ENCODE measurements at places on chromosomes 2 and 18.
A peak's percentile ranks its signal among the peaks of the same experiment; 100 is the strongest.

GRCh38 chr2:128512379-128513115 is 193.9 kb upstream of the HS6ST1 start:
- no peak for DNase-seq

DNA sequence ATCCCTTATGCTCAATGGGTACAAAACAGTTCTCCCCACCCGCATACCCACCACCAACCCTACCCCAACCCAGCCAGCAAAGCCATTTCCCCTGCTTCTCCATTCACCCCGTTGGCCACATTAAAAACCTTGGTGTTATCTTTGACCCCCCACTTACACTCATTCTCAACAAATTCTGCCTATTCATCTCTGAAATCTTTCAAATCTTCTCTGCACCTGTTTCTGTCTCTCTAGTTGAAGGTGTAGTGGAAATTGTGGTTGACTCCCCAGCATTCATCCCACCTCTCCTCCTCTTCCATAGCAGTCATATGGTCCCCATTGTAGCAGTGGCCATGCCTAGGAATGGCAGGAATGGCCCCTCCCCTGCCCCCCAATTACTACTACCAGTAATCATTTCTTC is 20.5 kb upstream of the TET3 start:
- DNase-seq, result no peak

GRCh38 chr2:234019896-234020295 is 30.6 kb upstream of the SPP2 start:
- no peak for DNase-seq

DNA sequence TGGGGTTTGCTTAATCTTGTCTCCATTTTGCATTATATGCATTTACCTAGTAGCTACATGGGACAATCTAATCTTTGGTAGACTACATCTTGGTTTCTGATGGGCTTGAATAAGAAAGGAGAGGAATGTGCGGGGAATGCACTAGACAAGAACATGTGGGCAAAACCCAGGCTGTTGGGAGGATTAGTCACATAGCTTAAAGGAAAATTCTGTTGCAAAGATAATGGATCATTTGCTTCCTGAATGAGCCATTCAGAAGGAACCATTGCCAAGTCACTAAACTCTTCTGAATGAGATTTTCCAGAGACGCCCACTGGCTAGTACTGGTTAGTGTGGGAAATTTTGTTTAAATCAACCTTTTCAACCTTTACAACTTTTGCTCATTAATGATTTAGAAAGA is 84.8 kb downstream of the OSBPL6 start:
- no peak for DNase-seq

- no peak for DNase-seq
Measured at GRCh38 chr18:26908906-26909305, 43.4 kb upstream of the AQP4 start.

GRCh38 chr18:44922968-44923367 is 242.3 kb downstream of the SETBP1 start:
- DNase-seq, result no peak

DNA sequence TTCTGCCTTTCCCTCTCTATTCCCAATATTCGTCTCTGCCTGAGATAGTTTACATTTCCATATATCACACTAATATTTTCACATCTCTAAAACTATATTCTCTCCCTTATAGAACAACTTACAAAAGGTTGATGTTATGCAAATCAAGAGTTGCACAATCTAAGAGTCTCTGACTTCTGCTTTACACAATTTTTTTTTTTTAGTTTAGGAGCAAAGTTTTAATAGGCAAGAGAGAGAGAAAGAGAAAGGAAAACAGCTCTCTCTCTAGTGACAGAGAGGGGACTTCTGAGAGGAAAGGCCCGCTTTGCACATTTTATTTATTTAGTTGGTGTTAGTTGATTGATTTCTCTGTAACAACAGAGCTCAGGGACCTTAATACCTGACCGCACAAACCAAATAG is 380.2 kb downstream of the TXNL1 start:
- peak; percentile 8 for DNase-seq

DNA sequence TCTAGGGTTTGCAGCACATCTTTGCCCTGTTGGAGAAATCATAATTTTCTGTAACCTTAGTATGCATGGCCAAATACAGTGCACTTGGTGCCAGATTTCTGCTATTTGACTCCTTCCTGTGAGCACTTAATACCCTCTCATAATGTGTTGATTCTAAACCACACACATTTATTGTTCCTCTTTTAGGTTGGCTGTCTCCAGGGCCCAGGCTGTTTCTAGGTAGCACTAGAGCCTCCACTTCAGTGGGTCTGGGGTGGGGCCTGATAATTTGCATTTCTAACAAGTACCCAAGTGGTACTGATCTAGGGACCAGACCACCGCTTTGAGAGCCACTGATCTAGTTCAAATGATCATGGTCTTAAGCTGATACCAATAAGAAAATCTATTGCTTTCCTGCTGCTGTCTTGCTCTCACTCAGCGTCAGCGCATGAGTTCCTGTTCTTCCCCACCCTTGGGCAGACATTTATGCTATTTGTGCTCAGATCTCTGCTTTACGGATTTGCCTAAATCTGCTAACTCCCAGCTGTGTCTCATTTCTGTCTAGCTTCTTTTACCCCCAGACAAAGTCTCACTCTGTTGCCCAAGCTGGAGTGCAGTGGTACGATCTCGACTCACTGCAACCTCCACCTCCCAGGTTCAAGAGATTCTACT is 7.4 kb downstream of the PTRHD1 start:
- peak; percentile 86 for DNase-seq

GRCh38 chr18:25289001-25289631 is 62.9 kb downstream of the ZNF521 start:
- no peak for DNase-seq

GRCh38 chr2:224062481-224063297 is 23.6 kb upstream of the SERPINE2 start:
- no peak for DNase-seq

- no peak for DNase-seq
Measured at GRCh38 chr2:46051085-46051484, 246.1 kb upstream of the EPAS1 start.

- DNase-seq, result no peak
Measured at GRCh38 chr18:12008842-12009580, 27.7 kb downstream of the IMPA2 start.

- no peak for DNase-seq
Measured at GRCh38 chr18:63145851-63146555, 173.6 kb downstream of the BCL2 start.

GRCh38 chr2:233053928-233054784 is 6.0 kb upstream of the INPP5D start:
- DNase-seq, result peak; percentile 15

DNA sequence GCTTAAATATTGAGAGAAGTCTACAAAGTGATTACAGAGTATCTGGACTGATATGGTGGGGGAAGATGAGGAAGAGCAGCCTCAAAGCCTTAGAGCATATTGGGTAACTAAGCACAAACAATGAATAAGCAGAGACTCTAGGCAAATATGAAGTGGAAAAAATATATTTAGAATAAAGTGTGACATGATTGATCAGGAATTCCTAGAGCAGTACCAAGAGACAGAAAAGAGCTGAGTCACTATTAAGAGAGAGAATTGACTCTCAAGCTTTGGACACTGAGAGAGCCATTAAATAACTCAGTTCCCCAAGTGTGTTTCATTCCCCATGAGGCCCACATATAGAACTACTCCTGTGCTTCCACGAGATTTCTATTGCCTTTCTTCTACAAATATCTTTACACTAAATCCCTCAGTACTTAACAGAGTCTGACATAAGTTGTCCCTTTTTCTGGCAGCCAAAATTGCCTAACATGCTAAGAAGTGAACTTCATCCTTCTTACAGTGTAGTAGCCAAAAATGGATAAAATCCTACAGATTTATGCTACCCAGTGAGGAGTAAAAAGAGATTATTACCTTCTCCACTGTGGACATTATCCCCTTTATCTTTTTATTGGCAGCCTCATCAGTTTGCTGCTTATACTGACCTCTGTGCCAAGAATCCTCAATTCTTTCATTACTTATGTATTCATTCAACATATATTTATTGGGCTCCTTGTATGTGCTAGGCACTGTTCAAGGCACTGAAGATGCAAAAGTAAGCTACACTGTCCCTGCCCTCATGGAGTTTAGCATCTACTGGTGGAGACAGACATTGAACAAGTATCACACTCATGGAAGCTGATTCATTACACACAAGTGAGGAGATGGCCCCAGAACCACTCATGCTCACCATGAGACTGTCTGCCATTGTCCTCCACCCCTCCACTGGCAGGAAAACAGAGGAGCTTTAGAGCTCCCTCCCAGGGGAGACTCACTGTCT is 45.4 kb downstream of the SLC40A1 start:
- no peak for DNase-seq

- no peak for DNase-seq
Measured at GRCh38 chr2:98078701-98079100, 8.3 kb upstream of the VWA3B start.

GRCh38 chr2:12928775-12929401 is 212.2 kb downstream of the TRIB2 start:
- no peak for DNase-seq

- DNase-seq, result peak; percentile 77
Measured at GRCh38 chr2:105313877-105314276, 15.7 kb downstream of the TGFBRAP1 start.

DNA sequence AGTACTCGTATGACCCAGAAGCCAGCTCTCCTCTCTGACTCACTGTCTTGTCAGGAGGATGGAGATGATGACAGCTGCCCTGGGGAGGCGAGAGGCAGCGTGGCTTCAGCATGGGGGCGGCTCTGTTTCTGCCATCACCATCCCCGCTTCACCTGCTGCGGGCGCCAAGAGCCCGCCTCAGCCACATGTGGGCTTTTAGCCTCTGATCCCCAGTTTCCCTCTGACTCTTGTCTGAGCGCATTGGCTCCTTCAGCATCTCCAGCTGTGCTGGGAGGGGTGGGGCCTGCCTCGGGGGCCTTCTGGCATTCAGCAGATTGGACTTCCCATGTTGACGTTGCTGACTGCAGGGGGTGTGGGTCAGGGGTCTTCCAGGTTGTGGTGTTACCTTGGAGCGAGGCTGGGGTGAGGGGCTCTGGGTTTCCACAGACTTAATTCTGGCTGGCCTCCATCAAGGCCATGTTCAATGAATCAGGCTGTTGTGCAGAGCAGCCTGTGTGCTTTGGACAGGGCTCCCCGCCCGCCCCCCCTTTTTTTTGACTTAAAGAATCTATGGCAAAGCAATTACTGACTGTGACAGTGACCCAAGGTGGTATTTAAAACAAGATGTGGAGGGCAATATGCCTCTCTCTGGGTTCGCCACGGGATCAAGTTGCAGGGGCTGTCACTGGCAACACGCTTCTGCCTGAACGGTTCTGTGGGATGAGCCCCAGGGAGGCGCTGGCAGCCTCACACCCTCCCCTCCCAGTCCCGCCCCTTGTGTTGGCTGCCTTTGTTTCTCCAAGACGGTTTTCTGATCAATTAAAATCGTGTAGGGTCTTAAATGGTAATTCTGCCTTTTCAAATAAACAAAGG is 228.3 kb downstream of the LDLRAD4 start:
- DNase-seq, result no peak

GRCh38 chr2:130380096-130380934 is 24.5 kb downstream of the PTPN18 start:
- DNase-seq, result peak; percentile 23

Measured in Kasumi-1 (cell line).